ENCODE measurements at places on chromosomes 1 and 21. TPM values are rescaled to one million over a fixed set of nuclear protein-coding genes. Genes with fewer than 3 reads are reported as not detected.

RPS27 gene
- polyA plus RNA-seq = 3,236 TPM

DNA sequence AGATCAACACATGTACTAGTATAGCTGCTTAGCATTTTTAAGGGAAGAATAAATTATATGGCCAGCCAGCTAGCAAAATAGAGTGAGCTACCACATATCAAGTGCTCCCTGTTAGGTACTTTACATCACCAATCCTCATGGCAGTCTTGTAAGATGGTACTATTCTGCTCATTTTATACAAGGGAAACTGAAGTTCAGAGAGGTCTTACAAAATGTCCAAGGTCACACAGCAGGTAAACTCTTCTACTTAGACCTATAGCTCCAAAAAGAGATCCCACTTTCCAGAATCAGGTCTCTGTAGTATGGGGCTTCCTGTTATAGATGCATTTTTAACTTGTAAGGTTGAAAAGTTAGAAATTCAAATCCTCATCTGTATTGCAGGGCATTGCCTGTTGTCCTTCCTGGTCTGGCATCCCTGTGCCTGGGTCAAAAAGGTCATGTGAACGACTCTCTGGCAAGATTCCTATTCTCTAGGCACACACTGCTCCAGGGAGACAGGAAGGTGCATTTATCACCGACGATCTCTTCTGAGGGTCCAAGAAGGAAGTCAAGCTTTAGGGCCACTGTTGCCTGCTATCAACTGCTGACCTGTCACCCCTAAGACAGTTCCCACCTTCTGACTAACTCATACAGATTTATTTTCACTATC is 41.1 kb downstream of the TRIT1 start:
- DNase-seq = no peak

DNA sequence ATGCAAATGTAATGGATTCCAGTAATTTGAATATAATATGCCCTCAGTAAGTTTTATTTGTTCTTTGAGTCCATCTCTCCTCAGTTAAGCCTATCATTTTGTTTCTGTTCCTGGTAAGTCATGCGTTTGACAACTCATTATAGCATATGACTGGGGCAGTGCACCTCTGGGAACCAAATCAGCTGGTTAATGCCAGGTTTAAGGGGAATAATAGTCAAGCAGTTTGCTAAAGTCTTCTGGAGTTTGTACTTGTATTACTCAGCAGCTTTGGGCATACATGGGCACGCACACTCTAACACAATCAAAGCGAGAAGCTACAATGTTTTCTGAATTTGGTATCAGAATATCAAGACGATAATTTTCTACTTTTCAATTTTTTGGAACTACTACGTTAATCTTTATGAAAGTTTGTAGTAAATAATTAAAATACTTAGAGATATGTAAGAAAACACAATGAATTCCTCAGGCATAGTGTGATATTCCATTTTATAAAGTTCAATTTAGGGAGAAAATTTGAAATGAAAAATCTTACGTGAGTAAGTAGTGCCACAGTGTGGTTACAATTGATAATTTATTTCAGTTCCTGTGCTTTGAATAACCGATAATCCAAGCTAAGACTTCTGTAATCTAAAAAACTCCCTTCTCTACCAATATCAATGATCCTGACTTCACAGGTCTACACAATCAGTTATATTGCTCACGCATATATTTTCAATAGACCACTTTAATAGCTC is 43.8 kb upstream of the KCTD3 start:
- DNase-seq = no peak

- no peak for DNase-seq
Measured at GRCh38 chr1:19339214-19339861, 27.2 kb downstream of the SLC66A1 start.

CSMD2 gene
- 3.3 TPM for polyA plus RNA-seq

- DNase-seq = no peak
Measured at GRCh38 chr1:170558731-170559130, 26.8 kb downstream of the GORAB start.

RGS13 gene
- 1.0 TPM for polyA plus RNA-seq

SPRR2D gene
- polyA plus RNA-seq = not detected

DNA sequence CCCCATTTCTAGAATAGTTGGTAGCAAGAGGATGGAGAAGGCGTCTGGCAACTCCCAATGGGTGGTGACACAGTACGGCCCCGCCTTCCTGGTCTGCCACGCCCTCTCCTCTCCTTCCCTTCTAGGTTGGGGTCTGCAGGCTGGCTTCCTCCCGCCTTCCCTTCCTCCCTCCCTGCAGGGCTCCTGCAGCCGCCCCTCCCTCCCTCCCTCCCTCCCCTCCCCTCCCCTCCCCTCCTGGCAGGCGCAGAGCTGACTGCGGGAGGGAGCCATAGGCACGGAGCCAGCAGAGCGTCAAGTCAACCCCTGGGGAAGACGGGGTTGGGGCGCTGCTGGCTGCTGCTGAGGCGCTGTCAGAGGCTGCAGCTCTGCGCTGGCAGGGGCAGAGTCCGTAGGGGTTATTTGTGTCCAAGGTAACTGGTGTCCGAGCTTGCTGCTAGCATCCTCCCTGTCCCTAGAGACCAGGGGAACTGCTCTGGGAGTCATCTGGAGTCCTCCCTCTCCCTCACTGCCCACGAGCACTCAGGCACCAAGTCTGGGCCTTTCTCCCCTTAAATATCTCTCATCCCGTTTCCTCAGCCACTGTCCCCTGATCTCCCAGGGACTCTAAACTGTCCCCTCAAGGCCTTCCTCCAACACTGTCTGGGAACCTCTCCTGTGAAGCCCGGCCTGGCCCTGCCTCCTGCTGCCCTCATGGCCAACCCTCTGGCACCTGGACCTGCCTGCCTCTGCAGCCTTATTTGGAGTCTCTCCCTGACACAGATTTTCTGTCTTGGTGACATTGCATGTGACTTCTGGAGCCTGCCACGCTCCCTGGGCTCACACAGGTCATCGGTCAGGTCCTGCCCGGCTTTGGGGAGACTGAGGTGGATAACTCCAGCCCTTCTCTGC is 57.4 kb upstream of the ACOT11 start:
- DNase-seq = no peak

DNA sequence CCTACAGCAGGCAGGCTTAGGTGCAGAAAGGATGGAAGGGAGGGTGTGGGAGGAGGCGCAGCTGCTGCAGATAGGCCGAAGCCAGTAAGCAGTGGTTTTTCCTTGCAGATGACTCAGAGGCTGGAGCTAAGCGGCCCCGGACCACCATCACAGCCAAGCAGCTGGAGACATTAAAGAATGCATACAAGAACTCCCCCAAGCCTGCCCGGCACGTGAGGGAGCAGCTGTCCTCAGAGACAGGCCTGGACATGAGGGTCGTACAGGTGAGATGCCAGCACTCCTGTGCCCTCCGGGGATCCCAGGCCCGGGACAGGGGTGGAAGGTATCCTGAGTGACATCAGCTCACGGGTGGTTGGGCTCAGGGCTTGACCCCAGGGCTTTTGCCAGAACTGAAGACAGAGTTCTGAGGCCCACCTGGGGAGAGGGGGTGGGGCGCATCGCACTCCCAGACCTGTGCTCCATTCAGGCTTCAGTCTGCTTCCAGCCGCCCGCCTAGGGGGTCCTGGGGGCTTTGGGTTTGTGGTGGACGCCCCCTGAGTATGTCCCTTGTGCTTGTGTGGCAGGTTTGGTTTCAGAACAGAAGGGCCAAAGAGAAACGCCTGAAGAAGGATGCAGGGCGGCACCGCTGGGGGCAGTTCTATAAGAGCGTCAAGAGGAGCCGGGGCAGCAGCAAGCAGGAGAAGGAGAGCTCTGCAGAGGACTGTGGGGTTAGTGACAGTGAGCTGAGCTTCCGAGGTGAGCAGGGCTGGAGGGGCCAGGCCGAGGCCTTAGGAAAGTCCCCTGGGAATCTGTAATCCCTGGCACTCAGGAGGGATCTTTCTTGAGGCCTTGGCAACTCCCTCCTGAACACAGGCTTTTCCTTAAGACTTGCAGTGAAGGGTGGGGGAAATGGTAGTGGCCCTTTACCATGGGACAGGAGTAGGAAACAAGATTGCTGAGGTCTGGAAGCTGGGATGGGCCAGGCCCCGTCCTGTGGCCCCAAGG is 41.5 kb downstream of the LHX4 start:
- DNase-seq = peak; percentile 49

BACE2 gene
- polyA plus RNA-seq = 44.1 TPM

DNA sequence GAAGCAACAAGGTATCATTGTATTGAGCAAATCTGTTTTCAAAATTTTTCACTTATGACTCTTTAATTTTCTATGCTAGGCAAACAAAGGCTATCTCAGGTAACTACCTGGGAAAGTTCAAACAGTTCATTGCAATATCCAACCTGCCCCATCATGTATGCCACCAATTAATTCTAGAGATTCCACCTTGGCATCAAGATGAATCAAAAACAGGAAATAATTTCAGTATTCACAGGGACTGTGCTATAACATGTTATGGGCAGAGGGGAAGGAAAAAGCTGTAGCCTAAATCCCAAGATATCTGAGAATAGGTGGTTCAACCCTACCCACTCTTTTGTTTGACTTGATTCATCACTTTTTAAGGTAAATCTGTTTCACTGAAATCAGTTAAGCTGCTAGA is 67.5 kb upstream of the SH3GLB1 start:
- no peak for DNase-seq

GJA5 gene
- polyA plus RNA-seq = 10.8 TPM

NTRK1 gene
- not detected for polyA plus RNA-seq

- no peak for DNase-seq
Measured at GRCh38 chr1:5815211-5815610, 177.0 kb downstream of the NPHP4 start.

DNA sequence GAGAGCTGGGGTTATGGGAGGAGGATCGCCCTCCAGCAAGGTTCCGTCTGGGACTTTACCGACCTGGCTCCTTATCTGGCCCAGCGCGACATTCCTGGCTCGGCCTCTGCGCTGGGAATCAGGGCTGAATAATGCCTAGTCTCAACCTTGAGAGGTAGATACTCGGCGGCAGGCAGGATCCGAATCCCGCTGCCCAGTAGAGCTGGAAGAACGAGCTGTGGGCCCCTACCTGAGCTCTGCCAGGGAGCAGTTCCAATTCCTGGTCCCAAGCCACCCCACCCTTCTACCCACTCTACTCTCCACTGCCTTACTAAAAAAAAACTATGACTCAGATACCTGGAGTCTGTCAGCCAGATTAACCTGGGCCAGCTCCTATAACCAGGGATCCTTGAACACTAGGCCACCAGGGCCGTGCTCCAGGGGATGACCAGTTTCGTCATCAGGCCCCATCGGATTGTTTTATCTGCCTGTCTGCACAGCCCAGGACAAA is 53.6 kb downstream of the RHBG start:
- no peak for DNase-seq
